ENCODE measurements at places on chromosomes 5 and 9. TPM values are rescaled to one million over a fixed set of nuclear protein-coding genes. Genes with fewer than 3 reads are reported as not detected.

TMEM252 gene
- total RNA-seq = not detected

- H3K36me3 ChIP-seq = no peaks in the 10 kb centered on the region
- DNase-seq = no peak
- no peak overlapping the region for H3K27ac ChIP-seq
- H3K4me1 ChIP-seq = no peaks in the 10 kb centered on the region
- H3K4me3 ChIP-seq = no peak overlapping the region
Observed at GRCh38 chr9:86643946-86644674, 289.9 kb upstream of the TUT7 start.

DNA sequence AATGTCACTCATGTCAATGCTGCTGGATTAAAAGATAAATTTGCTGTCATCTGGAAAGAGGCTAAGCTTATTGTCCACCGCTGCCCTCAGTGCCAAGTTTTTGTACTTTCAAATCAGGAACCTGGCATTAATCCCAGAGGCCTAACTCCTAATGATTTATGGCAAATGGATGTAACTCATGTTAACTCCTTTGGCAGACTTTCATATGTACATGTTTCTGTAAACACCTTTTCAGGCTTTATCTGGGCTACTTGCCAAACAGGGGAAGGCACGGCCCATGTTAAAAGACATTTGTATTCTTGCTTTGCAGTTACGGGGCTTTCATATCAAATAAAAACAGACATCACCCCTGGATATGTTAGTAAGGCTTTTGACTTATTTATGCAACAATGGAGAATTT, 608.0 kb upstream of the ACO1 start:
- H3K4me1 ChIP-seq = no peaks in the 10 kb centered on the region
- H3K27me3 ChIP-seq = no peaks in the 10 kb centered on the region
- H3K27ac ChIP-seq = no peak overlapping the region
- H3K36me3 ChIP-seq = no peaks in the 10 kb centered on the region
- no peak overlapping the region for H3K4me3 ChIP-seq

- no peaks in the 10 kb centered on the region for H3K4me1 ChIP-seq
- H3K27ac ChIP-seq = no peak overlapping the region
- 0 out of 2 replicates have a peak, but pooled peaks cover 5% of the 10 kb centered on the region for H3K36me3 ChIP-seq
- no peak overlapping the region for H3K4me3 ChIP-seq
Observed at GRCh38 chr5:116305899-116306298, 221.1 kb downstream of the COMMD10 start.

DNA sequence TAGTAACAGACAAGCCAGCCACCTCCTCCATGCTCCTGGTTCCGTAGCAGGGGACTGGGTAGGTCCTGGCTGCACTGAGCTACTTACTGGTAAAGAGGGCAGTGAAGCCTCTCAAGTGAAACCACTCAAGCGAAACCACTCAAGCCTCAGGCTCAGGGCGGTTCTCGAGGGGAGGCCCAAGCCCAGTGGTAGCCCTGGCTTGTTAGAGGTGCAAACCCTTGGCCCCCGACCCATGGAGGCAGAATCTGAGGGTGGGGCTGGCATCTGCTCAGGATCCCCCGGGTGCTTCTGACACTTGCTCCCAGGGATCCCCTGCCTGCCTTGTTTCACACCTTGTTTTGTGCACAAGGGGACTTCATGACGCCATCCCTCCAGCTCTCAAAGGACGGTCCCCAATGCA, 76.5 kb upstream of the OLFM1 start:
- no peak overlapping the region for H3K4me3 ChIP-seq
- no peaks in the 10 kb centered on the region for H3K27me3 ChIP-seq
- H3K36me3 ChIP-seq = no peaks in the 10 kb centered on the region
- no peak overlapping the region for H3K27ac ChIP-seq
- no peak for DNase-seq

DNA sequence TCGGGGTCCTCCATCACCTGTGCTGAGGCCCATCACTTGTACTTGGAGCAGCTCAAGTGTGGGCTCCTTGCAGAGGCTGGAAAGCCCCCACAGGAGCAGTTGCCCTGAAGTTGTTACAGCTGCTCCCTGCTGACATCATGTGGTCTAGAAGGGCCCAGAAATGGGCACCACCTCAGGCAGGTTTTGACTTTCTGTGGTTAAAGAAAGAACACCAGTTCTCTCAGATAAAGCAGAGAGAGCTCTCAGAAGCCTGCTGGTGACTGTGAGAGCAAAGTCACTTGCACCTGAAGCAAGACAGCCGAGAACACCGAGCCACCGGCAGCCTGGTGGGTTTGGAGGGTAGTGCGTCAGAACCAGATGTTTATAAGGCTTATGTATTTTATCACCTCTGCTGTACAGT, 70.4 kb downstream of the MVB12B start:
- H3K27me3 ChIP-seq = peaks cover 9% of the 10 kb centered on the region
- no peak overlapping the region for H3K4me3 ChIP-seq
- H3K4me1 ChIP-seq = peaks cover 5% of the 10 kb centered on the region
- no peaks in the 10 kb centered on the region for H3K36me3 ChIP-seq
- no peak overlapping the region for H3K27ac ChIP-seq

GRCh38 chr5:153745778-153746395, 255.4 kb downstream of the GRIA1 start:
- H3K27ac ChIP-seq = no peak overlapping the region
- DNase-seq = no peak
- H3K4me3 ChIP-seq = no peak overlapping the region
- no peaks in the 10 kb centered on the region for H3K4me1 ChIP-seq
- no peaks in the 10 kb centered on the region for H3K27me3 ChIP-seq

RNF130 gene
- 0.36 TPM for total RNA-seq

SLCO4C1 gene
- 0.87 TPM for total RNA-seq

DNA sequence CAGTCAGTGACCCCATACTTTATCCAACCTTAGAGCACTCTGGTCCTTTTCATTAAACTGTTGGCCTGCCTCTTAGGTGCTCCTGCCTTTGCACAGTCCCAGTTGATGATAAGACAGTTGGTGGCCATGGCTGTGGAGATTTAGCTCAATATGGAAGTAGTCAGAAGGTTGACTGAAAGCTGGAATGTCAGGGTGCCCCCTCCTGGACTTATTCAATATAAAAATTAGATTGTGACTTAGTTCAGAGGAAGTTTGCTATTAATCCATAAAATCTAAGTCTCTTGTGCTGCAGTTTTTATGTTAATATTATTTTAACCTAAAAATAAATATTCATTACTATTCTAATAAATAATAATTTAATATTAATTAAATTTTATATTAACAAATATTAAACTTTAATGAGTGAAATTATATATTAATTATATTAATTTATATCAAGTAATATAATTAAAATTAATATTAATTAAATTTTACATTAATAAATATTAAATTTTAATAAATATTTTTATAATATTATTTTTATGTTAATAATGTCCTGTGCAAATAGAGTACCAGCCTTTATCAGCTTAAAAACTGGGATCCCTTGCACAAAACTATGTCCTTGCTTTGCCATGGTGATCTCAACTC, 77.7 kb upstream of the ADAMTSL1 start:
- H3K4me1 ChIP-seq = no peaks in the 10 kb centered on the region
- H3K27me3 ChIP-seq = no peaks in the 10 kb centered on the region
- no peak overlapping the region for H3K27ac ChIP-seq
- no peaks in the 10 kb centered on the region for H3K36me3 ChIP-seq

ALDH1A1 gene
- 0.54 TPM for total RNA-seq

GRCh38 chr5:26610577-26610976, 427.8 kb downstream of the CDH9 start:
- no peaks in the 10 kb centered on the region for H3K36me3 ChIP-seq
- no peaks in the 10 kb centered on the region for H3K4me1 ChIP-seq
- no peak overlapping the region for H3K27ac ChIP-seq
- no peak overlapping the region for H3K4me3 ChIP-seq

HRCT1 gene
- total RNA-seq = not detected

CYLC2 gene
- not detected for total RNA-seq

GRCh38 chr5:123365156-123365555, 58.0 kb downstream of the CEP120 start:
- H3K27me3 ChIP-seq = no peaks in the 10 kb centered on the region
- DNase-seq = no peak
- H3K4me1 ChIP-seq = no peaks in the 10 kb centered on the region
- no peaks in the 10 kb centered on the region for H3K36me3 ChIP-seq

DNA sequence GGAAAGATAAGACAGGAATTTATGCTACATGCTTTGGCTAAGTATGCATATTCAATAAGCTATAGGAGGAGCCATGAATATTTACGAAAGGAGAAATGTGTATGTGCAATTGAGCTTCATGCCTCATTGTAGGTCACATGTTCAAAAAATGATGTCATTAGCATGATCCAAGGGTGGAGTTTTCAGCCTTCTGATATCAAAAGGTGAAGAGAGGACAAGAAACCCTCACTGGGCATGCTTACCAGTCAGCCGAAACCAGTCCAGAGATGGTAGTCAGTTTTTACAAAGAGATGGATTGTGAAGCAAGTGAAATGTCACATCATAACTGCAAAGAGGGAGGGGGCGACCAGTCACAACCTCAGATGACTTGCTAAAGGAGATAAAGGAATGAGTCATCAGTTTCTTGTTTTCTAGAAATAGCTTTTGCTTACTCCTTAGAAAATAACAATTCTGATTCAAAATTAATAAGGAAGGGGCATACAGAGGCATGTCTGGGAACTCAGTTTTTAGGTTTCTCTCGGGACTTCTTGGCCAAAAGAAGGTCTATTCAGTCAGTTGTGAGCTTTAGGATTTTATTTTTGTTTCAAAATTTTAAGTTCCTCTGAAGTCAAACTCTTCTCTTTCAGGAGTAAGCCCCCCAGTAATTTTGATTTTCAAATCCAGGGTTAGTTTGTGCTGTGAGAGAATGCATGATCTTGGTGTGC, 1067.8 kb upstream of the EDIL3 start:
- no peak overlapping the region for H3K4me3 ChIP-seq
- H3K27ac ChIP-seq = no peak overlapping the region
- DNase-seq = no peak
- H3K36me3 ChIP-seq = no peaks in the 10 kb centered on the region

KCNV2 gene
- total RNA-seq = 0.11 TPM

- no peak for DNase-seq
- no peaks in the 10 kb centered on the region for H3K27me3 ChIP-seq
- H3K4me3 ChIP-seq = peak overlapping the region; percentile 63
Observed at GRCh38 chr9:131677049-131677443, 62.8 kb downstream of the RAPGEF1 start.

DNA sequence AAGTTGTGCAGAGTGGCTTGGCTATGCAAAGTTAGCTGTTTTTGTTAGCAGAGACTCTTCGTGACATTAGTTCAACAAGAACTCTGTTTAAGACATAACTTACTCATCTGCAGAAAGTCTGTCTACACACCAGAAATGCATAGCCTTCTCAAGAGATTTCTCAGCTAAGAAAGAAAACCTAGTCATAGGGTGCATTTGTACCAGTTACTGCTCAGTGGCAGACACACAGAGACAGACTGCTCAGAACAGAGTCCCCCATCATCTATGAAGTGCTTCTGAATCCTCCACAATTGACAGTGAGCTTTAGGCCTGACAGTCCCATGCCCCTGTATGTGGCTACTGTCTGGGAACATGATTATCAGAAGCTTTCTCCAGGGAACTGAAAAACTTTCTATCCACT, 56.1 kb upstream of the IFNK start:
- no peaks in the 10 kb centered on the region for H3K4me1 ChIP-seq
- H3K27me3 ChIP-seq = no peaks in the 10 kb centered on the region

- no peaks in the 10 kb centered on the region for H3K36me3 ChIP-seq
- peak overlapping the region; percentile 78 for H3K27ac ChIP-seq
- H3K27me3 ChIP-seq = no peaks in the 10 kb centered on the region
- H3K4me1 ChIP-seq = peaks cover 17% of the 10 kb centered on the region
- DNase-seq = no peak
- peak overlapping the region; percentile 89 for H3K4me3 ChIP-seq
Observed at GRCh38 chr9:79570448-79571308, 1.1 kb upstream of the TLE4 start.

CDC20B gene
- total RNA-seq = not detected

GRCh38 chr9:81669866-81670265, 19.5 kb downstream of the TLE1 start:
- no peaks in the 10 kb centered on the region for H3K27me3 ChIP-seq
- H3K4me3 ChIP-seq = no peak overlapping the region
- no peaks in the 10 kb centered on the region for H3K4me1 ChIP-seq
- H3K27ac ChIP-seq = no peak overlapping the region
- DNase-seq = no peak

GRCh38 chr9:36443581-36443980, 43.5 kb upstream of the RNF38 start:
- H3K36me3 ChIP-seq = no peaks in the 10 kb centered on the region
- DNase-seq = no peak
- no peak overlapping the region for H3K27ac ChIP-seq
- no peaks in the 10 kb centered on the region for H3K27me3 ChIP-seq
- H3K4me3 ChIP-seq = no peak overlapping the region

SLC6A18 gene
- not detected for total RNA-seq

POLR3G gene
- 18.4 TPM for total RNA-seq

DNA sequence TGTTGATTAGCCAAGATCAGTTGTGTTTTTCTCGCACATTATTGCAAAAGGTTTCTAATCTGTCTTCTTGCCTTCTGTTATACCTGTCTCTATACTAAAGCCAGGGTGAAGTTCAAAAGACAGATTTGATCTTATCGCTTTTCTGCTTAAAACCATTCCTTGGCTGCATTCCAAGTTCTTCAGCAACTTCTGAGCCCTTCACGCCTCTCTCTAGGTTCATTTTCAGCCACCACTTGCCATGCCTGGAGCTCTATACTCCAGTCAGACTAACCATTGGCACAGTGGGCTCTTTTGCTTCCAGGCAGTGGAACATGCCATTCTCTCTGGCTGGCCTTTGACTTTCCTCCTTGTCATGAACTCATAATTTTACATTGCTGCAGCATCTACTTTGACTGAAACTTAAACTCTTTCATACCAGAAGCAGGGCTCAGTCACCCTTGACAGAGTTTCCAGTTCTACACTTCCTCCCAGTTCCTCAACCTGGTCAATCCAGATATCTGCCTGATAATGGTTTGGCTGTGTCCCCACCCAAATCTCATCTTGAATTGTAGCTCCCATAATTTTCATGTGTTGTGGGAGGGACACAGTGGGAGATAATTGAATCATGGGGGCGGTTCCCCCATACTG, 114.4 kb downstream of the SLC12A2 start:
- no peak overlapping the region for H3K27ac ChIP-seq
- no peak overlapping the region for H3K4me3 ChIP-seq
- 0 out of 2 replicates have a peak, but pooled peaks cover 3% of the 10 kb centered on the region for H3K36me3 ChIP-seq
- H3K4me1 ChIP-seq = peaks cover 4% of the 10 kb centered on the region

- no peaks in the 10 kb centered on the region for H3K4me1 ChIP-seq
- H3K27ac ChIP-seq = no peak overlapping the region
- H3K27me3 ChIP-seq = no peaks in the 10 kb centered on the region
- no peak overlapping the region for H3K4me3 ChIP-seq
- no peak for DNase-seq
Observed at GRCh38 chr5:142540922-142541422, 144.9 kb downstream of the FGF1 start.

DNA sequence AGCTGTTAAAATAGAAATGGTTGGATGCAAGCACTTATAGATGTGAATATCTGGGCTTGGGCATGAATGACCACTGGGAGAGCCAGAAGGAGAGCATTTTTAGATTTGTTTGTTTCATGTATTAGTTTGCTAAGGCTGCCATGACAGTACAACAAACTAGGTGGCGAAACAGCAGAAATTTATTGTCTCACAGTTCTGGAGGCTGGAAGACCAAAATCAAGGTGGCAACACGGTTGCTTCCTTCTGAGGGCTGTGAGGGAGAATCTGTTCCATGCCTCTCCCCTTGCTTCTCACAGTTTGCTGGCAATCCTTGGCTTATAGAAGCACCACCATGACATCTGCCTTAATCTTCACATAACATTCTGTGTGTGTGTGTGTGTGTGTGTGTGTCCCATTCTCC, 20.2 kb upstream of the CDC23 start:
- no peaks in the 10 kb centered on the region for H3K27me3 ChIP-seq
- H3K27ac ChIP-seq = no peak overlapping the region
- H3K4me3 ChIP-seq = no peak overlapping the region
- no peaks in the 10 kb centered on the region for H3K4me1 ChIP-seq

GRCh38 chr5:174559141-174559540, 165.2 kb upstream of the MSX2 start:
- no peak for DNase-seq
- H3K36me3 ChIP-seq = no peaks in the 10 kb centered on the region
- no peak overlapping the region for H3K27ac ChIP-seq
- H3K4me1 ChIP-seq = no peaks in the 10 kb centered on the region
- no peaks in the 10 kb centered on the region for H3K27me3 ChIP-seq
- H3K4me3 ChIP-seq = no peak overlapping the region

Data from GM12878 (cell line).